ENCODE measurements at places on chromosomes 12 and 14.

GRCh38 chr14:92652413-92653151 is 95.8 kb downstream of the LGMN start:
- no peak for DNase-seq

DNA sequence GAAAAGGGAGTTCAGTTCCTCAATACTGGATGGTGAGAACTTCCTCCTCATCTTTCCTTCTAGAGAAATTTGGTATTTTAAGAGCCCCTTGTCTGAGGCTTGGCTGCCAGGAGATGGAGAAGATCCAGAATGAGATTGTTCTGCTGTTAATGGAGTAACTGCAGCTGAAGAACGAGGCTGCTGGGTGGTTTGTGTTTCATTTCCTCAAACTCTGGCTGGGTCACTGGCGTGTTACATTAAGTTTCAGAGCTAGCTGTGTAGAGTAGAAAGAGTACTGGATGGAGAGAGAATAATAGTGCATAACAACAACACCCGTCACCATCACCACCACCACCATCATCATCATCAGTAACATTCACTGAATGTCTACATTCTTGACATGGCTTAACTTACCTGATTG is 325.0 kb upstream of the TBX3 start:
- no peak for DNase-seq

GRCh38 chr12:48001505-48002413 is 2.5 kb downstream of the COL2A1 start:
- DNase-seq: peak; percentile 83

GRCh38 chr12:15688838-15689625 is 100.2 kb downstream of the EPS8 start:
- no peak for DNase-seq

- no peak for DNase-seq
These were observed 14.1 kb downstream of the PRKD1 start for GRCh38 chr14:29913566-29913965.

All from NCI-H1092 (cell line).